Stimulated activated memory B cell treated with anti-CD40 and anti-IgM and Interleukin-4, amounts not matched to agents 10 μg/mL and 1 μg/mL and 100 μg/mL, for 72 hours (primary cell): ENCODE measurements at places on chromosomes 1 and 21.

DNA sequence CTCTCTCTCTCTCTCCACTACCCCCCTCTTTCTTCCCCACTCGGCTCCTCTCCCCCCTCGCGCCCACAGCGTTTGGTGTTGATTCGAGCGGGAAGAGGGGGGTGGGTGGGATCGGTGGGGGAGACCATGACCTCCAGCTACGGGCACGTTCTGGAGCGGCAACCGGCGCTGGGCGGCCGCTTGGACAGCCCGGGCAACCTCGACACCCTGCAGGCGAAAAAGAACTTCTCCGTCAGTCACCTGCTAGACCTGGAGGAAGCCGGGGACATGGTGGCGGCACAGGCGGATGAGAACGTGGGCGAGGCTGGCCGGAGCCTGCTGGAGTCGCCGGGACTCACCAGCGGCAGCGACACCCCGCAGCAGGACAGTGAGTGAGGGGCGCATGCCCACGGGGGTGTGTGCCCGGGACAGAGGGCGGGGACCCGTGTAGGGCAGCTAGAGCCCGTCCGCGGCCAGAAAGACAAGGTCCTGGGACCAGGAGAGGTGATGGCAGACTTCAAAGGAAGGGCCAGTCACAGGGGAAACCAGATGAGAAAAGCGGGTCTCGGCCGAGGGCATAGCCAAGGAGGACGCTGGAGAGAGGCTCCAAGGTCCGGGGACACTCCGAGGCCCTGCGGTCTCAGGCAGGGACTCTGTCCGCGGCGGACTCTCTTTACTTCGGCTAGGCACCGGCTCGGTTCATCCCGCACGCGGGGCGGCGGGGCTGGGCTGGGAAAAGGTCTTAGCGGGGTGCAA is at the start of gene PRRX1:
TSS of gene PRRX1 (plus strand) at position 39 of the 735 bp plus-strand sequence. CDS start at position 127, 88 bp downstream.
- H3K36me3 ChIP-seq: no peaks in the 10 kb centered on the region
- peaks cover 83% of the 10 kb centered on the region for H3K27me3 ChIP-seq
- peak within 1 kb of the TSS; percentile 55 for H3K4me3 ChIP-seq

GRCh38 chr1:101314244-101314643 is 77.4 kb downstream of the S1PR1 start:
- H3K27me3 ChIP-seq: no peaks in the 10 kb centered on the region
- no peak overlapping the region for H3K4me3 ChIP-seq
- H3K4me1 ChIP-seq: peaks cover 47% of the 10 kb centered on the region
- H3K27ac ChIP-seq: no peak overlapping the region

- H3K4me3 ChIP-seq: no peak overlapping the region
- no peak overlapping the region for H3K27ac ChIP-seq
- no peaks in the 10 kb centered on the region for H3K27me3 ChIP-seq
- no peak for ATAC-seq
- H3K36me3 ChIP-seq: peaks cover 16% of the 10 kb centered on the region
- no peaks in the 10 kb centered on the region for H3K4me1 ChIP-seq
These were observed 13.0 kb downstream of the SLC19A2 start for GRCh38 chr1:169472738-169473137.

DNA sequence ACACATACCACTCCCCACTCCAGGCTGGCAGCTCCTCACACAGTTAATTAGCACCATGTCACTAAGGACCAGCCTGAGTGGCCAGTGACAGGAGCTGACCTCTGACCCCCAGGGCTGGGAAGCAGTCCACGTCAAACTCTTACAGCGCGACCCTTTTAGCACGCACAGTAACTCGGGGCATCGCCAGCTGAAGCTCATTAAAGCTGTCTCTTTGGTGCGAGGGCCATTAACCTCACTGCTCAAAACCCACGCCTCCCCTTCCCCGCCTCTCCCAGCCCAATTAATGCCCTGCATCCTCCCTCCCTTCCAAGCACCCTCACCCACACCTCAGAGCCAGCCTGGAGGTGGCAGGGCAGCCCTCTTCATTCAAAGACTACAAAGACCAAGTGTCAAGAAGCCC is 31.7 kb downstream of the DMAP1 start:
- no peak overlapping the region for H3K4me3 ChIP-seq
- ATAC-seq: no peak
- H3K36me3 ChIP-seq: peaks cover 47% of the 10 kb centered on the region
- no peaks in the 10 kb centered on the region for H3K4me1 ChIP-seq
- H3K27me3 ChIP-seq: no peaks in the 10 kb centered on the region

DNA sequence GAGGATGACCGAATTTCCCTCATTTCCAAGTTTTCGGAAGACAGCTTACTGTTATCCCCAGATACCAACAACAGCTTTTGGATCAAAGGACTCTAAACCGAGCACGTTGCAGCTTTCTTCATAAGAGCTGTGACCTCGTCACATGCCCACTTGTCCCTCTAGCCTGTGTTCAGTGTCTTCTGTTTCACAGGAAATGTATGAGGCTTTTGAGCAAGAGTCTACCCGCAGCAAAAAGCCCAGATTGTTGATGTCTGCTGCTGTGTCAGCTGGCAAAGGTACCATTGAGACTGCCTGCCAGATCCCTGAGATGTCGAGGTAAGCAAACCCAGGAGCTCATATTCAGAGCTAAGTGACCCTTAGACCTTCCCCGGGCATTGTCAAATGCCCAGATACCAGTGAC is 24.1 kb downstream of the CHI3L2 start:
- H3K36me3 ChIP-seq: no peaks in the 10 kb centered on the region
- no peaks in the 10 kb centered on the region for H3K4me1 ChIP-seq
- H3K27me3 ChIP-seq: no peaks in the 10 kb centered on the region
- H3K27ac ChIP-seq: no peak overlapping the region

- H3K27me3 ChIP-seq: peaks cover 14% of the 10 kb centered on the region
- no peak overlapping the region for H3K27ac ChIP-seq
- ATAC-seq: no peak
These were observed 40.6 kb upstream of the CYP2J2 start for GRCh38 chr1:59967141-59967697.

GRCh38 chr1:229621663-229622062 is 4.3 kb downstream of the TAF5L start:
- peaks cover 60% of the 10 kb centered on the region for H3K4me1 ChIP-seq
- H3K27ac ChIP-seq: no peak overlapping the region
- ATAC-seq: no peak
- no peak overlapping the region for H3K4me3 ChIP-seq
- peaks cover 14% of the 10 kb centered on the region for H3K36me3 ChIP-seq

DNA sequence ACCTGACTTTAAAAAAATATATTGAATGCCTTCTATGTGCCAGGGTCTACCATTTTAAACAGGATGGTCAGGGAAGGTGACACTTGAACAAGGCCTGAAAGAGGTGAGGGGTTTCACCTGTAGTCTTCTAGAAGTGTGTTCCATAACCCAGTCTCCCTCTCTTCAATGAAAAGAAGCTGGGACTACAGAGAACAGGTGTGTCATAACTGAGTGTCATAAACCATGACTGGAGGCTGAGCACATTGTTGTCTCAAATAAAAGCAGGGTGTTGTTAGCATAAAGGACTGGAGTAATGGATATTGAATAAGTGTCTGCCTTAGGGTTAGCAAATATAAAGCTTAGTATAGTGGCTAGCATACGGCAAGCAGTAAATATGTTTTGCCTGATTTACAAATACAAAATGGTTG is 65.4 kb downstream of the SYDE2 start:
- H3K27me3 ChIP-seq: peaks cover 8% of the 10 kb centered on the region
- H3K4me3 ChIP-seq: no peak overlapping the region
- H3K27ac ChIP-seq: no peak overlapping the region

DNA sequence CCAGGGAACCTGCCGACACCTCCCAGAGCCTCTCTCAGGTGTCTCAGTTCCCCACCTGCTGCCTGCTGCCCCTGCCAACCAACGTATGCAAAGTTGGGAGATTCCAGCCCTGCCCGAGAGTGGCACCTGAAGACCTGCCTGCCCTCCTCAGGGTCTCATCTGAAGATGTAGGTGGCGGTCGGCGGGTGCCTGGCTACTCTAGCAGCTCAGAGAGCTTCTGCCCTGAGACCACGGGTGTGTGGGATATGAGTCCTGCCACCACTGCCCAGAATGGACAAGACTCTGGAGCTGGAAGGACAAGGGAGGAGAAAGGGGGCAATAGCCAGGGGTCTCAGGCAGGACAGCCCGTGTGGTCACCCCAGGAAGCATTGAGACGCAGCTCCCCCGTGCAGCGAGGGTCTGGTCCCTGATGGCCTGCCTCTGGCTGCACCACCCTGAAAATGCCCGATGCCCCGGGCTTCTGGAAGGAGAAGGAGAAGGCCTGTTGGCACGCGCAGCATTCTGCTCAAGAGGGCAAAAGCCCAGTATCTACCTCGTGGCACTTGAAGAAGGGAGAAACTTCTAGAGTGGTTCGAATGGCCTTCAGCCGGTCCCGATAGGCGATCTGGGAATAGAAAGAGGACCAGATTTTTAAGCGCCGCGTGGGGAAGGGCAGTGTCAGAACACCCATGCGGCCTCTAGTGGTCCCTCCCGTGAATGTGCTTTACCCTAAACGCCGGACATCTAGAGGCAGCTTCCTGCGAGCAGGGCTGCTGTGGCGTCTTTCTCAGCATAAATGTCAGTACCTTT is 88.8 kb downstream of the STUM start:
- peaks cover 82% of the 10 kb centered on the region for H3K36me3 ChIP-seq
- no peak overlapping the region for H3K4me3 ChIP-seq
- no peak for ATAC-seq
- H3K4me1 ChIP-seq: peaks cover 86% of the 10 kb centered on the region
- H3K27ac ChIP-seq: peak overlapping the region; percentile 0
- no peaks in the 10 kb centered on the region for H3K27me3 ChIP-seq

DNA sequence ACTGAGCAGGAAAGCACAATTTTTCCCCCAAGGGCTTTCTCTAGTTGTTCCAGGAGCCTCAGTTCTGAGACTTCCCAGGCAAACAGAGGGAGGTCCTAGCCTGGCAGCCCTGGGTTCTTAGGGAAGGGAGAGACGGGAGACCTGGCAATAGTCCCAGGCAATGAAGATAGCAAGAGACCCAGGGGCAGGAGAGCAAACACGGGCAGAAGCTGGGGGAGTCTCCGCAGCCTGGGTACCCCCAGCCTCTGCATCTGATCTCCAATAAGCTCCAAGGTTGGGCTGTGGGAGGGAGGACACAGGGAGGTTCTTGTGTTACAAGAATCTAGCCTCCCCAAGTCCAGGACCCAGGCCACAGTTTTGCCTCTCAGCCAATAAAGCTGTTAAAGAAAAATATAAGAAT is 2.4 kb downstream of the BLACAT1 start:
- peaks cover 18% of the 10 kb centered on the region for H3K4me1 ChIP-seq
- no peak overlapping the region for H3K27ac ChIP-seq
- no peak overlapping the region for H3K4me3 ChIP-seq
- H3K36me3 ChIP-seq: no peaks in the 10 kb centered on the region
- no peak for ATAC-seq

DNA sequence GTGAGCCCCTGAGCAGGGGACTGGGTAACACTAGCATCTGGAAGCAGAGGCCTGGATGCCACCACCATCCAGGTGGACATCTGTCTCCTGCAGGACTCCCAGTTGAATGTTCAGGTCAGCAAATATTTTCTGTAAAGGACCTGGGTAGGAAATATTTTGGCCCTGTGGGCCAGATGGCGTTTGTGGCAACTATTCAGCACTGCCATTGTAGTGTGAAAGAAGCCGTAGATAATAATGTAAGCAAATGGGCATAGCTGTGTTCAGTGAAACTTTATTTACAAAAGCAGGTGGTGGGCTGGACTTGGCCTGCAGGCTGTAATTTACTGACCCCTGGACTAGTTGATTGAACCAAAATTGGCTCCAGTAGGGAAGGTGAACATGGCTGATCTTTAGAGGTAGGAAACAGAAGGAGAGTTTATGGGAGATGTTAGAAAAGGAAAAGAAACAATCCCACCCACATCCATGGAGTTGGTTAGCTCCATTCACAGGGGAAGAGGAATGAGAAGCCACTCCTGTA is 20.0 kb upstream of the CD101 start:
- H3K27me3 ChIP-seq: peaks cover 23% of the 10 kb centered on the region
- no peak overlapping the region for H3K4me3 ChIP-seq
- no peaks in the 10 kb centered on the region for H3K36me3 ChIP-seq

DNA sequence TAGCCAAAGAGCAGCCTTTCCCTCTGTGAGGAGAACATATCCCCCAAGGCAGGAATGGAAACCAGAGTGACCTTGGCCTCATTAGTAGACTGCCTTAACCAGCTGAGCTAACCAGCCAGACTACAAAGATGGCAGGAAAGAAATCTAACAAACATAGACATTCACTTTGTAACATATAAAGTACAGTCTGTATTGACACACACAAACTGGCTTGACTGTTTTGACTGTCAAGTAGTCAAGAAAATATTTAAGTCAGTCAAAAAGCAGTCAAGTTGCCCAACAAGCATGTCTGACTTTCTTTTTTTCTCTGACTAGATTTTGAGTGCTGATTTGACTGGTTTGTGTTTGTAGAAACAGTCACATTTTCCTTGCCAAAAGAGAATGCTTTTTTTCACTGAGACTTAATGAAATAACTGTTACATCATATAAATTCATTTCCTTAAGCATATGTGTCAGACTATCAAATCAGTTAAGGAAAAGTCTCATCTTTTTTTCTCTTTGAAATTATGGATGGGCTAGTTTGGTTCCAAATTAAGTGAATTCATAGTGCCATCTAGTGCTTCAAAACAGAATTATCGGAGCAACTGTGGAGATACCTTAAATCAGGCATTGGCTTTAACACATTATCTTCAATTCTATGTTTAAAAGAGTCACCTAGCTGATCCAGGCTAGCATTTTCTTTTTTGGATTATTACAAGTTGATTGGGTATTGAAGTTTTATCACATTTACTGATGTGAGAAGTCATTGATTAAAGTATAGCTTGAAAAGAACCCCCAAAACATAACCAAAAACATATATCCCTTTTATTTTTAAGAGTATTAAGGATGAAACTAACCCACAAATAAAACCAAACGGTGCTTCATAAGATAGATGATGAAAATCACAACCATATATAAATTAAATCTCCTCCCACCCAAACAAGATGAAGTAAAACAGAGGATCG is 75.0 kb downstream of the ATP6V1G3 start:
- H3K27ac ChIP-seq: no peak overlapping the region
- no peaks in the 10 kb centered on the region for H3K36me3 ChIP-seq
- no peak for ATAC-seq
- H3K4me1 ChIP-seq: no peaks in the 10 kb centered on the region
- H3K27me3 ChIP-seq: no peaks in the 10 kb centered on the region

- H3K27ac ChIP-seq: no peak overlapping the region
- H3K4me3 ChIP-seq: no peak overlapping the region
- H3K4me1 ChIP-seq: no peaks in the 10 kb centered on the region
- ATAC-seq: peak; percentile 70
- H3K36me3 ChIP-seq: no peaks in the 10 kb centered on the region
- peaks cover 15% of the 10 kb centered on the region for H3K27me3 ChIP-seq
These were observed 113.7 kb upstream of the SLC35F3 start for GRCh38 chr1:233790662-233791371.

GRCh38 chr1:178263341-178263740 is 169.4 kb downstream of the RASAL2 start:
- H3K36me3 ChIP-seq: no peaks in the 10 kb centered on the region
- no peak overlapping the region for H3K27ac ChIP-seq
- peaks cover 16% of the 10 kb centered on the region for H3K27me3 ChIP-seq
- H3K4me3 ChIP-seq: no peak overlapping the region
- ATAC-seq: peak; percentile 51

GRCh38 chr21:46191257-46191685 is 7.0 kb upstream of the SPATC1L start:
- no peaks in the 10 kb centered on the region for H3K4me1 ChIP-seq
- no peak overlapping the region for H3K4me3 ChIP-seq
- no peak overlapping the region for H3K27ac ChIP-seq
- peaks cover 38% of the 10 kb centered on the region for H3K36me3 ChIP-seq

GRCh38 chr1:65991694-65992093 is 199.0 kb downstream of the PDE4B start:
- H3K4me3 ChIP-seq: no peak overlapping the region
- ATAC-seq: peak; percentile 24
- no peaks in the 10 kb centered on the region for H3K36me3 ChIP-seq
- H3K27me3 ChIP-seq: no peaks in the 10 kb centered on the region
- H3K27ac ChIP-seq: no peak overlapping the region

GRCh38 chr1:41371630-41372599 is 10.7 kb downstream of the FOXO6 start:
- no peak for ATAC-seq
- no peaks in the 10 kb centered on the region for H3K4me1 ChIP-seq
- no peak overlapping the region for H3K27ac ChIP-seq
- no peak overlapping the region for H3K4me3 ChIP-seq
- H3K36me3 ChIP-seq: no peaks in the 10 kb centered on the region
